Thoracic aorta endothelial cell (primary cell): ENCODE measurements at places on chromosomes 4 and X. TPM values are rescaled to one million over a fixed set of nuclear protein-coding genes. Genes with fewer than 3 reads are reported as not detected.

The SSX3 gene
- not detected in 2 replicates for total RNA-seq

The STS gene
- 5.2 and 9.5 TPM in 2 replicates for total RNA-seq

The TCEAL6 gene
- total RNA-seq: not detected in 2 replicates

The NLGN4X gene
- under 0.01 TPM in 1 of 2 replicates, not detected in the other for total RNA-seq

The S100G gene
- not detected in 2 replicates for total RNA-seq

The SPP1 gene
- total RNA-seq: not detected in 2 replicates

The DNAAF6 gene
- total RNA-seq: not detected in 2 replicates

The SSX4B gene
- total RNA-seq: not detected in 2 replicates
